Endothelial cell (in vitro differentiated cells): ENCODE measurements at places on chromosomes 2 and 18.

DNA sequence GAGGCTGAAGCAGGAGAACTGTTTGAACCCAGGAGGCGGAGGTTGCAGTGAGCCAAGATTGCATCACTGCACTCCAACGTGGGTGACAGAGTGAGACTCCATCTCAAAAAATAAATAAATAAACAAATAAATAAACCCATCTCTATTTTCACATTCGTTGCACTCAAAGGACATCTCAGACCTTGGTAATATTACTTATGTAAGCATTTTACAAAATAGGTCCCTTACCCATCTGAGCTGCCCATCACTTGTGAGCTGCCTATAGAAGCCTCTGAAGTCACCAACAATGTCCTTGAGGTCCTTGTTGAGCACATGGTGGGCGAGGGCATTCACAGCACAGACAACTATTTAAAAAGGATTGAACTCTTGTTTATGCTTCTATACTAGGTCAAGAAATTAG lies 15.4 kb downstream of the ENOSF1 start:
- no peak overlapping the region for H3K4me3 ChIP-seq
- H3K4me1 ChIP-seq = peaks cover 3% of the 10 kb centered on the region
- no peak for DNase-seq

DNA sequence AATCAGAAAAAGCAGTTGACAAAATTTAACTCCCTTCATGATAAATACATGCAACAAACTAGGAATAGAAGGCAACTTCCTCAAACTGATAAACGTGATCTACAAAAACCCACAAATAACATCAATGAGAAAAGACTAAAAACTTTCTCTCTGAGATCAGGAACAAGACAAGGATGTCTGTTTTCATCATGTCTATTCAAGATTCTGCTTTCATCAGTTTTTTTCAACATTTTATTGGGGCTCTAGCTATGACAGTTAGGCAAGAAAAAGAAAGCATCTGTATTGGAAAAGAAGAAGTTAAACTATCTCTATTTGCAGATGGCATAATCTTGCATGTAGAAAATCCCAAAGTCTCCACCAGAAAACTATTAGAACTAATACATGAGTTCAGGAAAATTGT lies 12.3 kb upstream of the CHST10 start:
- no peaks in the 10 kb centered on the region for H3K4me1 ChIP-seq
- H3K36me3 ChIP-seq = no peaks in the 10 kb centered on the region
- no peak for DNase-seq

GRCh38 chr18:48355276-48356115 lies 53.7 kb downstream of the ZBTB7C start:
- peaks cover 8% of the 10 kb centered on the region for H3K27me3 ChIP-seq
- no peak overlapping the region for H3K27ac ChIP-seq
- peaks cover 8% of the 10 kb centered on the region for H3K4me1 ChIP-seq

DNA sequence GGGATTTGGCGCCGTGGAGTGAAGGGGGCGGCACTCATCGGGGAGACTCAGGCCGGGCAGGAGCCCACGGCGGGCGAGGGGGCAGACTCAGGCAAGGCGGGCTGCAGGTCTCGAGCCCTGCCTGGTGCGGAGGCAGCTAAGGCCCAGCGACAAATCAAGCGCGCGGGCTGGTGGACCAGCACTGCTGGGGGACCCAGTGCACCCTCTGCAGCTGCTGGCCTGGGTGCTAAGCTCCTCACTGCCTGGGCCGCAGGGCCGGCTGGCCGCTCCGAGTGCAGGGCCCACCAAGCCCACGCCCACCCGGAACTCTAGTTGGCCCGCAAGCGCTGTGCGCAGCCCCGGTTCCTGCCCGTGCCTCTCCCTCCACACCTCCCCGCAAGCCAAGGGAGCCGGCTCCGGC lies 26.2 kb upstream of the SPP2 start:
- H3K36me3 ChIP-seq = peaks cover 8% of the 10 kb centered on the region
- no peak for DNase-seq
- peaks cover 4% of the 10 kb centered on the region for H3K27me3 ChIP-seq
- no peak overlapping the region for H3K27ac ChIP-seq

GRCh38 chr2:230459216-230459615 lies 43.2 kb downstream of the SP100 start:
- peaks cover 5% of the 10 kb centered on the region for H3K36me3 ChIP-seq
- no peak overlapping the region for H3K27ac ChIP-seq
- peaks cover 2% of the 10 kb centered on the region for H3K4me1 ChIP-seq
- no peaks in the 10 kb centered on the region for H3K27me3 ChIP-seq
- H3K4me3 ChIP-seq = no peak overlapping the region

DNA sequence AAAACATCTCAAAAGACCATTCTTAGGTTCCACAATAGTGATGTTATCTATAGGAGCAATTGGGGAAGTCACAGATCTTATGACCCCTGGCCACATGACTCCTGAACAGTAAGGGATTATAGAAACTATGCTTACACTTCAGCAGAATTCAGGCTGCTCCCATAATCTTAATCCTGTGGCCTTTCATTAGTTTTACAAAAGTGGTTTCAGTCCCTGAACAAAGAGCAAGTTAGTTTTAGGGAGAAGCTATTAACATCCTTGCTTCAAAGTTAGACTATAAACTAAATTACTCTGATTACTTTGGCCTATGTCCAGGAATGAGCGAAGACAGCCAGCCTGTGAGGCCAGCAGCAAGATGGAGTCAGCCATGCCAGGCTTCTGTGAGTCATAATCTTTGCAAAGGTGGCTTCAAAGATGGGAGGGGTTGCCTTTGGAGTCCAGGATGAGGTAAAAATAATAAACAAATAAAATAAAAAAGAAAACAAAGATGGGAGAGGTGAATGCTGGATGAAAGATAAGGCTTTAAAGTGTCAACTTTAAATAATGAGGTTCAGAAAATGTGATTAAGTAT lies 168.7 kb upstream of the NDUFV2 start:
- peaks cover 8% of the 10 kb centered on the region for H3K27me3 ChIP-seq
- H3K4me1 ChIP-seq = peaks cover 2% of the 10 kb centered on the region
- DNase-seq = no peak
- no peak overlapping the region for H3K4me3 ChIP-seq
- peaks cover 6% of the 10 kb centered on the region for H3K36me3 ChIP-seq
- H3K27ac ChIP-seq = no peak overlapping the region
